ENCODE measurements at places on chromosomes 3 and 15.

DNA sequence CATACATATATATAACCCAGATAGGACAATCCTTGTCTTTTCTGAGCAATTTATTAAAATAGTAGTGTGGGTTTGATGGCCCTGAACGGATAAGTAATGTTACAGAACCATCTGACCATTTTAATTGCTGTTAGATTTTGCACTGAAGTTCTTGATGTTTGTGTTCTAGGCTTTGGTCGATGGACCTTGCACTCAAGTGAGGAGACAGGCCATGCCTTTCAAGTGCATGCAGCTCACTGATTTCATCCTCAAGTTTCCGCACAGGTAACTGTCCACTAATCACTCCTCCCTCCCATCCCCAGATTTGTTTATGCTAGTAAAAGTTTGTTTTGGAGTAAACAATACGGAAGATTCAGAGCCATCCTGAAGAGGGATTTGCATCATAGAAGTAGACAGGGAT, 1.3 kb downstream of the RPL14 start:
- DNase-seq: no peak

DNA sequence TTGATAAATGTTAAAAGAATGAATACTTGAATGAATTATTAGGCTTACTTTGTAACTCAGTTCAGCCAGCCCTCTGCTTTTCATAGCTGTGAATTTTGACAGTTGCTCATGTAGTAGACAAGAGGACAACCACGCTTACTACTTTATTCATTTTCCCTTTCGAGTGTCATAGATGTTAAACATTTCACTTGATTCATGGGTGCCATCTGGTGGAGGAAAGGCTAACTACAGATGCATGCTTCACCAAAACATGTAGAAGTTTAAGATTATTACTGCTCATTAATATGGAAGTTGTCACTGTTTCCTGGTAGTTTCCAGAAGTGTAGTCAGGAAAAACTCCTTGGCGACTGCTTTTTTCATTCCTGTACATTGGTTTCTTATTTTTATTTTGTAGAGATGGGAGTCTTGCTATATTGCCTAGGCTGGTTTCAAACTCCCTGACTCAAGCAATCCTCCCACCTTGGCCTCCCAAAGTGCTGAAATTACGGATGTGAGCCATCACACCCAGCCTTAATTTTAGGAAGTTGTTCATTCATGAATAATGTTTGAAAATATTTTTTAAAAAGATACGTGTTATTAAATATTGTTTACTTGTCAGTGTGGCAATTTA, 163.2 kb downstream of the B3GALNT1 start:
- DNase-seq: peak; percentile 43

GRCh38 chr3:180416111-180416594, 185.8 kb upstream of the TTC14 start:
- no peak for DNase-seq

GRCh38 chr3:9826815-9827573, 16.8 kb downstream of the RPUSD3 start:
- DNase-seq: no peak

- no peak for DNase-seq
Measured at GRCh38 chr3:79028916-79029315, 738.9 kb downstream of the ROBO1 start.

- DNase-seq: no peak
Measured at GRCh38 chr3:158925021-158925420, 123.2 kb downstream of the MFSD1 start.

- no peak for DNase-seq
Measured at GRCh38 chr15:80241508-80241907, 10.5 kb downstream of the CTXND1 start.

- DNase-seq: no peak
Measured at GRCh38 chr3:17743658-17743995, 1.2 kb upstream of the TBC1D5 start.

DNA sequence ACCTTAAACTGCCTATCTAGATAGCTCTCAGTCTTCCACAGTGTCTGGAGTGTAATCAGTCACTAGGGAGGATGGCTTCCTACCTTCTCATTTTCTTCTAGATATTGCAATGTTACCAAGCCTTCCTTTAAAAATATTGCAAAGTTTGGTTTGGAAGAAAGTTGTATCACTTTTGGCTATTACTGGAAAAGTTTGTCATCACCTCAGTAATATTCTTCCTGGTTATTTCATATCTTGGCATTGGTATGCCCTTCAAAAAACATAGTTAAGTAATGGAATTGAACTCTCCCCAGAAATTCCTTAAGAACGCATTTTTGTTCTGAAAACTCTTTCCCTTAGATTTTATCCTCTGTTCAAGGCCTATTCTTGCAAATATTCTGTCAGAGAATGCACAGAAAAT, 179.3 kb upstream of the MME start:
- no peak for DNase-seq

DNA sequence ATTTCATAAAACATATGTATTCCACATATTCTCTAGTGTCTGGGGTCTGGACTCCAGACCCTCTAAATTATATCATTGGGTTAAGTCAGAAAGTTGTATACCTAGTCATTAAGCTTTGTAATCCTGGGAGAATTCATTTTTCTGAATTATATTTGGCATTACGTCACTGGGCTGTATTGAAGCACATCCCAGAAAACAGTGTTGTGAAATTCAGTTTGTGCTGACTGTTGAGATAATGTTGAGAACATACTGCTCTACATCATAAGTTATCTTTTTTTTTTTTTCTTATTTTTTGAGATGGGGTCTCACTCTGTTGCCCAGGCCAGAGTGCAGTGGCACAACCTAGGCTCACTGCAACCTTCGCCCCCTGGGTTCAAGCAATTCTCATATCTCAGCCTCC, 153.1 kb upstream of the STT3B start:
- DNase-seq: no peak

DNA sequence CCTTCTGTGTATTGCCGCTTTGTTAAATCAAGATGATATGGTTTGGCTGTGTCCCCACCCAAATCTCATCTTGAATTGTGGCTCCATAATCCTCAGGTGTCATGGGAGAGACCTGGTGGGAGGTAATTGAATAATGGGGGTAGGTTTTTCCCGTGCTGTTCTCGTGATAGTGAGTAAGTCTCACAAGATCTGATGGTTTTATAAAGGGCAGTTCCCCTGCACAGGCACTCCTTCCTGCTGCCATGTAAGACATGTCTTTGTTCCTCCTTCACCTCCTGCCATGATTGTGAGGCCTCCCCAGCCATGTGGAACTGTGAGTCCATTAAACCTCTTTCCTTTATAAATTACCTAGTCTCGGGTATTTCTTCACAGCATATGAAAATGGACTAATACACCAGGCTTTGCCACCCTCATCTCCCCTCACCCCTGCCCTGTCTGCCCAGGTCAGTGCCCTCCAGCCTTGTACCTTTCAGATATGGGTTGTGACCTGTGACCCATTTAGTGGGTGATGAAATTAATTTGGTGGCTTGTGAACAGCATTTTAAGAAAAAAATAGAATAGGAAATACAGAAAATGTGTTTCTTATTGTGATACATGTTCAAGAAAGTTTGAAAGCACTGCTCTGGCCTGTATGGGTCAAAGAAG, 56.1 kb upstream of the MCF2L2 start:
- DNase-seq: no peak

- DNase-seq: peak; percentile 67
Measured at GRCh38 chr3:25582242-25582641, 82.5 kb downstream of the TOP2B start.

DNA sequence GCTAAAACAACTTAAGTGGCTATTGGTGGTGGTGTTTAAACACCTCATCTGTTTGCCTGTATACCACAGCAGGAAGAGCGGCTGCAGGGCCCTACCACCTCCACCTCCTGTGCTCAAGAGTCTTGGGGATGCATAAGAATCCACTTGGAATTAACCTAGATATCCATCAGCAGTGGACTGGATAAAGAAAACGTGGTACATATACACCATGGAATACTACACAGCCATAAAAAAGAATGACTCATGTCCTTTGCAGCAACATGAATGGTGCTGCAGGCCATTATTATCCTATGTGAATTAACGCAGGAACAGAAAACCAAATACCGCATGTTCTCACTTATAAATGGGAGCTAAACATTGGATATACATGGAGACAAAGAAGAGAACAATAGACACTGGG, 76.8 kb downstream of the SETMAR start:
- no peak for DNase-seq

- no peak for DNase-seq
Measured at GRCh38 chr3:126108676-126109050, 24.7 kb upstream of the SLC41A3 start.

DNA sequence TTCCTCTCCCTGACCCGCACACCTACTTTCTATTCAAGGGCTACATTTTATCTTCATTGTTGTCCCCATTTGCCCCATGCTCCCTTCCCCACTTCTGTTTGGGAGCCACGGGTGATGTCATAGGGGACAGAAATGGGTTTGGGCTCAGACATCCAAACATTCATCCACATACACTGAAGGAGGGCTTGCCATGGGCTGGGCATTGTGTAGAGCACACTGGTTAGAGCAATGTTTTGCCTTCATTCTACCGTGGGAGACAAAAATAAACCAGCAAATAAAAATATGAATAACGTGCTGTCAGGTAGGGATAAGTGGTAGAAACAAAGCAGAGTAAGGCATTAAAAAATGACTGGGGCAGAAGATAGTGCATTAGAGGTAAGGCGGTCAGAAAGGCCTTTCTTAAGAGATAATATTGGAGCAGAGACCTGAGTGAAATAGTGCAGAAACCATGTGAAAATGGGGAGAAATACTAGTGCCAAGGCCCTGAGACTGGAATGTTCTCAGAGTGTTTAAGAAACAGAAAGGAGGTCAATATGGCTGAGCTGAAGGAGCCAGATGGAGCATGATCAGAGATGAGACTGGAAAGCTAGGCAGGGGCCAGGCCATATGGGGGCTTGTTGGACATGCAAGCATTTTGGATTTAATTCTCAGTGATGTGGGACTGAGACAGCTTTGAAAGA, 40.9 kb upstream of the CLSTN2 start:
- DNase-seq: no peak

- peak; percentile 61 for DNase-seq
Measured at GRCh38 chr3:188294823-188295487, 141.0 kb downstream of the LPP start.

GRCh38 chr3:77707281-77707680, 667.4 kb downstream of the ROBO2 start:
- DNase-seq: no peak

GRCh38 chr3:5800965-5801364, 613.5 kb downstream of the EDEM1 start:
- DNase-seq: no peak

DNA sequence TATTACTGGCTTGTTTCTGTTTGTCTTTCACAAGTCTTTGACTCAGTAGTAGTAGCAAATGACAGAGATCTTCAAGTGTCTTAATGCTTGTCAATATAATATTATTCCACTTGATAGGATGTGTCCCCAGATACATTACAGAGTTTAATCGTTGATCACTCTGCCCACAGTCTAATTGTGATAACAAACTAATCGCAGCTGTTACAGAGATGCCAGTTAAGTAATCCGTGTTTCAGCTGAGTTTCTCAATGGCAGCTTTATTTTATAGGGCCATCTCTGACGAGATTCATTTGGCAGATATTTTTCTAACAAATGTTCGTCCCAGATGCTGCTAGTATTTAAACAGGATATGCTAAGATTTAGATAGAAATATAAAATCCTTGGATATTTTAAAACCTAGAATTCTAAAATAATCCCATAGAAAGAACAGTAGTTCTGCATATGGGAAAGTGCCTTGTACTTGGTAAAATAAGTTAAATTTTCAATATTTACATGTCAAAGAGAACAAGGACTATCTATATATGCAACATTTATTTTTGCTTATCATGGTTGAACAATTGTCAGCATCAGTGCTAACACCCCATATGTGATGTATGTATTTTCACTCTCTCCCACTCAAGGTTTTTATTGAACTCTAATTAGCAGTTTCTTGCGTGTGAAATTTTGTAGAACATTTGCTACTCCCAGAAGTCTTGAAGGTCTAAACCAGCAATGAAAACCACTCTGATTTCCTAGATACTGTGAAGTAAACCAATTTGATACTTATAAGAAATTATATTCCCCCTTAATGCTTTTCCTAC, 185.5 kb downstream of the MBNL1 start:
- no peak for DNase-seq

DNA sequence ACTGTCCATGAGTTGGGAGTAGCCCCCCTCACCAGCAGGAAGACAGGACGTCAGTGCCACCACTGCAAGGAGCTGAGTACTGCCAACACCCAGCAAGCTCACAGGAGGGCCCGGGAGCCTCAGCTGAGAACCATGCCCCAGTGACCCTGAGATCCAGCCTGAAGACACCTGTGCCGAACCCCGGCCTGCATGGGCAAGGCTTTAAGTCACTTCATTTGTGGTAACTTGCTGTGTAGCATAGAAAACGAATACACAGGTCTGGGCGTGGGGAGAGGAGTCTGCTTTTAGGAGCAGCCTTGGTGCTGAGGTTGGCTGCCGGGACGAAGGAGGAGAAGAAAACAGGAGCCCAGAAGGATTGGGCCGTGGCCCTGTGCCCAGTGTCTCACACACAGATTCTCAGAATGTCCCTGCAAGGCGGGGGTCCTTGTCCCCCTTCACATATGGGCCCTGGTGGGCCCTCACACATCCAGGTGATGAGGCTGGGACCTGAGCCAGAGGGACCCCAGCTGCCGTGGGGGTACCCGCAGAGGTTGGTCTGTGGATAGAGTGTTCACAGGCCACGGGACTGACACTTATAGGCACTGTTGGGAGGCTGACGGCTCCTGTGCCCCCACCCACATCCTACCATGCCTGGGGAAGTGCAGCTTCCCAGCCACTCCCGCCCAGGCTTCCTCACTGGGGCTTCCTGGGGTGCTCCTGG, 85.3 kb downstream of the PLXNA1 start:
- no peak for DNase-seq

DNA sequence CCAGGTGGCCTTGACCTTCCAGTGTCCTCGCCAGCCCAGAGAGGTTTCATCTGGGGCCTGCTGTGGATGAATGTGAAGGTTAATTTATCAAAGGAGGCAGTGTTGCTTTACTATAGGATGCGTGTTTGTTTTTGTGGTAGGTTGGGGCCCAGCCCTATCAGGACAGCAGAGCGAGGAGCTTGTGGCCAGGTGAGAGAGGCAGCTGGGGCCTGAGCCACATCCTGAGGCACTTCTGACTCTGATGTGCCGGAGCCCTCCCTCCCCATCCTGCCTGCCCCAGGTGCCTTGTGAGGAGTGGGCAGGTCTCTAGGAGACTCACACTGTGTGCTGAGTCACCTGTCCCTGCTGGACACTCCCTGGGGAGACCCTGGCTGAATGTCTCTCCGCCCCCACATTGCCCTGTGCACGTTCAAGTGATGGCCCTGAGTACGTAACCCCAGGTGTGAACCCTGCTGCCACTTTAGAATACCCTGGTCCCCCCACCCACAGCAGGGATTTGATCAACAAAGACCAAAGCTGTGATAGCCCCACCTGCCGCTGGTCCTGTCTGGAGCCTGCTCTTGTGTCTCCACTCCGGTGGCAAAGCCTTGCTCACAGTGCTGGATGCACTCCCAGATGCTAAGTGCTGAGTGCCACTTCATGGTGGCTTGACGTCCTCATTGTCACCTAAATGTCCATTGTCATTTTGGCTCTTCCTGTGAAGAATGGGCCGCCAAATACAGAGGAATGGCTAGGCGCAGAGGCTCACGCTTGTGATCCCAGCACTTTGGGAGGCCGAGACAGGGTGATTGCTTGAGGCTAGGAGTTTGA, 16.0 kb downstream of the FBLN2 start:
- no peak for DNase-seq

All from HTR-8/SVneo (cell line).